SW480 (cell line): ENCODE measurements at places on chromosomes 6 and 20.
A peak's percentile ranks its signal among the peaks of the same experiment; 100 is the strongest.

- DNase-seq = no peak
Observed at GRCh38 chr20:58084966-58085365, 143.5 kb downstream of the ANKRD60 start.

- peak; percentile 9 for DNase-seq
Observed at GRCh38 chr6:167933290-167933689, 64.2 kb upstream of the KIF25 start.

DNA sequence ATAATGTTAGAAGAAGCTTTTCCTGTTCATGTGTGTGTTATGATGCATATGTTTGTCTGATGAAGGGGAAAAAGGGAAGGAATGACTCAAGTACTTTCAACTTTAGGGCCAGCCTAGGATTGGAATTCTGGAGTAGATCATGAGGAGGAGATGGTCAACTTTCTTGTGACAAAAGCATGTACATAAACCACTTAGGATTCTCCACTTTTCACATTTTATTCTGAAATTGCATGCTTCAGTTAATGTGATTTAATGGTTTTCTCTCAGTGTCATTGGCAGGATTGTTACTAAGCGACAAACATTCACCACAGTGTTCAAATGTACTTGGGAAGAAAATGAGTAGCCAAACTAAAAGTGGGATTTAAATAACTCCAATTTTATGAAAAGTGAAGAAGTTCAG, 80.1 kb downstream of the UTRN start:
- DNase-seq = no peak

DNA sequence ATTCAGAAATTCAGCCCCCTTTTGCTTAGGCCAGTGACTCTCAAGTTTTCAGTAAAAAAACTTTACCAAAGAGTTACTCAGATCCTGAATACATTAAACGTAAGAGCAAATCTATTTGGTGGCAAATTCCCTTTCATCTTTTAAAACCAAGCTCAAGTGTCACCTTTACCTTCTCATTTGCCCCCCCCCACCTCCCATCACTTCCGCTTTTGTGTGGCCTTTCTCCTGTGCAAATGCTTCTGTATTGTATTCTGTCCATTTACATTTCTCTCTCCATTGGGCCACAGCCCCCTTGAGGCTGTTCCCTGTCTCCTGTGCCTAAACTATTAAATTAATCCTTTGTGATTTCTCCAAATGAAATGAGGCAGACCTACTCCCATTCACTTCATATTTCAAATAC, 1.9 kb downstream of the NOL7 start:
- DNase-seq = no peak

DNA sequence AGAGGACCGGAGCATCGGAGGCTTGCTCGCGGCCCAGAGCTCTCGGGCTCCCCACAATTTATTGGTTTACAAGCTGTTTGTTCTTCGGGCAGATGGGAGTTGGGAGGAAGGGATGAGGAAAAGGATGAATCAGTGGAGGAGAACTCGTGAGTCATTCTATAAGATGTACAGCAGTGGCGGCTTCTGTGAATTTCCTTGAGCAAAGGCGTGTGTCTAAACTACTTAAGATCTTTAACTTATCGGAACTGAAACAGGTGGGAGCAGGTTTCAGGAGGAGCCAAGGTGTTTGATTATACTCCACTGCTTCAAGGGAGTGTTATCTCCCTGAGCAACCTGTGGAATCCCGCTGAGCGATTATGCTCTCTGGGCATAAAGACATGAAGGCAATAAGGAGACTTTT, 50.5 kb upstream of the IBTK start:
- no peak for DNase-seq

- DNase-seq = no peak
Observed at GRCh38 chr6:77463308-77463860, at the start of gene HTR1B. TSS of gene HTR1B (minus strand) at chr6:77463491. CDS start at chr6:77463403, 88 bp downstream.

DNA sequence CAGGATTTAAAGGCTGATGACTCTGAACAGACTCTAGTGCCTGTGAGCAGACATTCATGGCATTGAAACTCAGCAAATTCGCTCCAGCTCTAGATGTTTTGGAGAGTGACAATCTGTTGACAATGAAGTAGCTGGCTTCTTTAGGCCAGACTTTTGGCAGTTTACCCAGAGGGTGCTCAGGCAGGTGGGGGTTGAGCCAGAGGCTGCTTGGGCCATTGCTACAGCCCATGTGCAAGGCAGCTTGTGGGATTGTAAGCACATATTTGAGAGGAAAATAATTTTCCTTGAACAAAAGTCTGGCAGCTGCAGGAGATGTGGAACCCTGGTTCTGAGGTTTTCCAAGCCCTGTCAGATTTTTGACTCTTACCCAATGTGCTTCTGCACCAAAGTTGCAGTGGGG, 311.6 kb downstream of the CDC5L start:
- no peak for DNase-seq

DNA sequence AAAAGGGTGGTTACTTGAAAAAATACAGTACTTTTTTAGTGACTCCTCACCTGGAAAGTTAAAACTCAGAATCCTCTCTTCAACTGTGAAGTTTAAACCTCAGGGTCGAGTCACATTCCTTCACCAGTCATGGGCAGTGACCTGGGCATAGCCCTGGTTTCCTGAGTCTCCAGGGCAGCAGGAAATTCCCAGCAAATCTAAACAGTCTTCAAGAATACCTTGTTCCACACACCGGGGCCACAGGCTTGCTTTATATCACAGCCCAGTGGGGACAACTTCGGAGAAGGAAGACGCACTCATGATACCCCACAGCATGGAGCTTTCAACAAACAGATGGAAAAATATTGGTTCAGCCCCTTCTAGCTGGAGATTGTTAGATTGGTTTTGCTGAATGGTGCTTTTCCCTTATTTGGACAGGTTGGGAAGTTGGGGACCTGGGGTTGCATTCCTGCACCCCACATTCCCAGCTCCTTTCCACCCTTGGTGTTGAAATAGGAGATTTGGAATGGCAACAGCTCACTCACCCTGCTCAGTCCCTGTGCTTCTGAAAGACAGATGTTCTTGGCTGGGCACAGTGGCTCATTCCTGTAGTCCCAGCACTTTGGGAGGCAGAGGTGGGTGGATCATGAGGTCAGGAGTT, 113.0 kb upstream of the TMEM170B start:
- no peak for DNase-seq

DNA sequence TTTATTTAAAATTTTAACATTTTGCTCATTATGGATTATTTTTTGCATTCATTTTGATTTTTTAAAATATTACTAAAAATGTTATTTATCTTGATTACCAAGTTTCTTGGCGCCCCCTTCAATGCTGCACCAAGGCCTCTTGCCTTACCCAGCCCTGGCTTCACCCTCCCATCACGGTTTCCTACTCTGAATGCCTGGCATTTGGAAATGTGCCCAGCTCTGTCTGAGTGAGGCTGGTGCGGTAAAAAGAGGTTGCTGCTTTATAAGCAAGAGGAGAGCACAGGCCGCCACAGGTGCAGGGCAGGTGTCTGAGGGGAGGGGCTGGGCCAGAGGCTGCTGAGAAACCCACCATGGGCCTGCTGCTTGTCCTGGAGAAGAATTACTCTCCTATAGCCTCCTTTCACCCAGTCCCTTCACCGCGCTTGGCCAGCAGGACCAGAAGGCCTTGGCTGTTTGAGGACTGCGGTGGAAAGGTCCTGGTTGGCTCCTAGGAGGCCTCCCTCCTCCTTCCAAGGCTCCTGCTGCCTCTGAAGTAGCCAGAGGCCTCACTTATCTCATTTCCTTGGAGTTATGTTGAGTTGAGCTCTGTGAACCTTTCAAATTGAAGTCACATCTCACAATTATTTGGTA, 62.6 kb downstream of the BANF2 start:
- no peak for DNase-seq

GRCh38 chr20:2955257-2955970, 82.1 kb downstream of the PTPRA start:
- DNase-seq = no peak

DNA sequence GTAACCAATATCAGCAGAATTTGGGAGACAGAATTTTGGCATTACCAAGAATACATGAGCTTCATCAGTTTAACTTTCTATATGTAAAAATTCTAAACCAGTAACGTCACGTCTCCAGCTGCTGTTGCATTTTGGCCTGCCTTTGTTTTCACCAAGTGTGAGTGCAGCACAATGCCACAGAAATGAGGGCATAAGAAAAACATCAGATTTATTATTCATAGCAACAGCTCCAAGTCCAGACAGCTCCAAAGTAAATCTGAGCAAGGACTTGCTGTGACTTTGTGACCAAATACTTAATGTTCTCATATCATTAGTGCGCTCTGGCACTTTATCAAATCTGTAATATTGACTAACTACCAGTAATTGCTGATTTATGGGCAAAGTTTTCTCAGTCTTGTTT, 11.0 kb upstream of the FBXL4 start:
- no peak for DNase-seq

DNA sequence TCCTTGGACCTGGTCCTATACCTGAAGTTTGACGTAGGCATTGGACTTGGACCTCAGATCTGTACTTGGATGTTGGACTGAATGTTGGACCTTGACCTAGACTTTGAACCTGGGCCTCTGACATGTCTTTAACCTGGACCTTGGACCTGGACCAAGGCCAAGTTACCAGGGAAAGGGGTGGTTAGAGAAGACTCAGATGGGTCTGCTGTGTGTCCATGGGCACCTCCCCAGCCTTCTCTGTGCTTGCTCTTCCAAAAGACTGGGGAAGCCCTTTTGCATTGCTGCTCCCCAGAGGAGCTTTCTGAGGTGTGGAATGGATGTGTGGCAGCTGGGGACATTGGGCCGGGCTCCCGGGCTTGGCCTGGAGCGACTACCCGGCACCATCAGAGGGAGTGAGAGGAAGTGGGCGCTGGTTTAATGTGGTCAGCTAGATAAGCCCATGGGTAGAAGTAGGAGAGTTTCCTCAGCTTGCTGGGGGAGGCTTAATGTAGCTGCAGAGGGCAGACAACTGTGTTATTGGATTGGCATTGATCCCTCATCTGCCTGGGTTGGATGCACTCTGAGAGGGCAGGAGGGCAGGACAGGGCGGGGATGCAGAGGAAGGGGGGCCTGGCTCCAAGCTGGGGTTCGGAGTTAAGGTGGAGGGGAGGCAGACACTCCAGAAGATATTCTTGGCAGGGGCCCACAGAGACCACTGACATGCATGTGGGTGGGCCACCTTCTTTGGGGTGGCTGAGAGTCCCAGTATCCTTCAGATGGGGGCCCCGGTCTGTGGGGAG, 4.2 kb downstream of the SCRT2 start:
- DNase-seq = peak; percentile 95

DNA sequence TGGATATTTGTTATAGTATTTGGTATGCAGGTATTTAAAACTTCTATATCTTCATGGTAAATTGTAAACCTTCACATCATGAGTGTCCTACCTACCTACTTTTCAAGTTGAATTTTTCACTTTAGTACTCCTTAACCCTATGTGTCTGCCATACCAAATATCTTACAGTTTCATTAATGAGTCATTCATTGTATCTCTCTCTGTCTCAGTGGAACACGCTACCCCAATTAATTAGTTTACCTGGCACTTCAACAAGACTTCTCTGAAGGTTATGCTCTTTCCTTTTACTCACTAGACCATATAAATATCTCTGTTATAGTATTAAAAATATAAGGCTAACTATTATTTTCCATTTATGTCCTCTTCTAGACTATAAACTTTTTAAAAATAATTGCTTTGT, 123.9 kb upstream of the GJE1 start:
- no peak for DNase-seq

DNA sequence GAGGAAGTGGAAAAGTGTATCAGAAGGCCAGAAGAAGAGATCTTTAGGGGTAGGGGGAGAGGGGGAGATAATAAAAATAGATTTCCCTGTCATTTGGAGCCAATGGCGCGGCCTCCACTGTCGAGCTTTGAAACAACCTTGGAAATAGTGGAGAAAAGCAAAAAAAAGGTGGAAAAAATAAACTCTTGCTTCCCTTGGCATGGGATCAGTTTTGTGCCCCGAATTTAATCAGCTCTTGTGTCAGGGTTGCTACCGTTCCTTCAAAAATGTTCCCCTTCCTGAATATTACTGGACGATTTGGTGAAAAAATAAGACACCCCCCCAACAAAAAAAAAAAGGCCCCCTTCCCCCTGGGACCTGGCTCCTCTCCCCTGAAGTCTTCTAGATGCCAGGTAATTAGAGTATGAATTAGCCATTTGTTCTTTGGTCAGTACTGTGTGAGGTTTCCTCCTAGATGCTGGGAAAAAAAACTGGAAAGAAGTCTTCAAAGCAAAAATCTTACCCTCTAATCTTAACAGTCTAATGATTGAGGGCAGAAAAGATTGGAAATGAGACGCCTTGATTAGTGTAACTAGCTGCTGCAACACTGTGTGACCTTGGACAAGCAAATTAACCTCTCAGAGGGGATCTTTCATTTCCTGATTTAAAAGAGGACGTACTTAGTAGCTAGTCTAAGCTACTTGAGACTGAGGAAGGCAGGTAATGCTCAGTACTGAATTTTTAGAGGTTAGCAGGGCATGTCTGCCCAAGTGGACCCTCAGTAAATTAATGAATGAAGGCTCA, 872 bp upstream of the RBM39 start:
- peak; percentile 47 for DNase-seq

- DNase-seq = peak; percentile 73
Observed at GRCh38 chr6:45566882-45567281, 189.1 kb upstream of the SUPT3H start.

GRCh38 chr20:40463171-40463570, 225.9 kb downstream of the MAFB start:
- DNase-seq = no peak
